ENCODE measurements at places on chromosomes 3 and 15. TPM values are rescaled to one million over a fixed set of nuclear protein-coding genes. Genes with fewer than 3 reads are reported as not detected.

GRCh38 chr3:194272861-194273742 is 78.0 kb downstream of the CPN2 start:
- DNase-seq, result no peak

DNA sequence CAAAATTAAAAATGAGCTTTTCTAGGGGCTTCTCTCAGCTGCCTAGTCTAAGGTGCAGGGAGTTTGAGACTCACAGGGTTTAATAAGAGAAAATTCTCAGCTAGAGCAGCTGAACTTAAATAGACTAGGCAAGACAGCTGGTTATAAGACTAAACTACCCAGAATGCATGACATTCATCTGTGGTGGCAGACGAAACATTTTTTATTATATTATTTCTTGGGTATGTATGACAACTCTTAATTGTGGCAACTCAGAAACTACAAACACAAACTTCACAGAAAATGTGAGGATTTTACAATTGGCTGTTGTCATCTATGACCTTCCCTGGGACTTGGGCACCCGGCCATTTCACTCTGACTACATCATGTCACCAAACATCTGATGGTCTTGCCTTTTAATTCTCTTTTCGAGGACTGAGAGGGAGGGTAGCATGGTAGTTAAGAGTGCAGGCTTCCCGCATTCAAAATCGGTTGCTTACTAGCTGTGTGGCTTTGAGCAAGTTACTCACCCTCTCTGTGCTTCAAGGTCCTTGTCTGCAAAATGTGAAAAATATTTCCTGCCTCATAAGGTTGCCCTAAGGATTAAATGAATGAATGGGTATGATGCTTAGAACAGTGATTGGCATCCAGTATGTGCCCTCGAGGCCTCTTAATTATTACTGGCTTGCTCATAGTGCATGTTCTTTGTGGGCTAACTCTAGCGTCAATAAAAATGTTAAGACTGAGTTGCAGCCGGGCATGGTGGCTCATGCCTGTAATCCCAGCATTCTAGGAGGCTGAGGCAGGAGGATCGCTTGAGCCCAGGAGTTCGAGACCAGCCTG is 984 bp downstream of the CCR5 start:
- DNase-seq, result no peak

DNA sequence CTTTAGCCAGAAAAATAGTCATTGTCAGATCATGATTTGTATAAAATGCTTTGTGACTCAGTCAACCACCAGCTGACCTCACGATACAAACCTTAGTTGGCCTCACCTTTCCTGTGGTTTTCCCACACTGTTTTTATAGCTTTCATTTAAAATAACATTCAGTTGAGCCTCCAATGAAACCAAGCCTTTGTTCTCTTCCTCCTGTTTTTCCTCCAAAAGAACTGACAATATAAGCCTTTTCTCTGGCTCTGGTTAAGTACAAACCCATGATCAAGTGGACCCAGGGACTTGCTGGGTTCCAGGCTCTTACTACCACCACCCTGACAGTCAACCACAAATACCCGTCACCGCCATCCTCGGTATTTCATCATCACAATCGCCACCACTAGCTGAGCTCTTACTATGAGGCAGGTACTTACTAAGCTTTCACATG is 81.7 kb downstream of the TAMM41 start:
- DNase-seq, result no peak

GRCh38 chr15:62658498-62658897 is 384.0 kb upstream of the TPM1 start:
- no peak for DNase-seq

The PLSCR5 gene
- not detected for polyA plus RNA-seq

The CRTC3 gene
- 30.5 TPM for polyA plus RNA-seq
